GDM1 (cell line): ENCODE measurements at places on chromosomes 3 and 15.

DNA sequence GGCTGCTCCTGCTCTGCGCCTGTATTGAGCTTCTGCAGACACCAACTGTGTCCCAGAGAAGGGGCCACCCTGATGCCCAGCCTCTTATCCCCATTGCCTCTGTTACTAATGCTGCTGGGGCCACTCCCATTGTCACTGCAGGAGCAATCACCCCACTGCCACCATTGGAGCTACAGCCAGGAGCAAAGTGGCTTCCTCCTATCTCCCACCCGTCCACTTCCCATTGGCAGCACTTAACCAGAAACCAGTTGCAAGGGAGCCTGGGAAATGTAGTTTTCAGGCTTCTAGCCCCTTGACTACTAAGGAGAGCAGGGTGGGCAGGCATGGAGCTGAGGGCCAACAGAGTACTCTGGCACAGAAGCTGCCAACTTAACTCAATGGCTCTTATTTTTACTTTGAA, 55.9 kb upstream of the KLF13 start:
- DNase-seq: no peak

- no peak for DNase-seq
These were observed 101.8 kb downstream of the RPLP1 start for GRCh38 chr15:69554279-69554961.

DNA sequence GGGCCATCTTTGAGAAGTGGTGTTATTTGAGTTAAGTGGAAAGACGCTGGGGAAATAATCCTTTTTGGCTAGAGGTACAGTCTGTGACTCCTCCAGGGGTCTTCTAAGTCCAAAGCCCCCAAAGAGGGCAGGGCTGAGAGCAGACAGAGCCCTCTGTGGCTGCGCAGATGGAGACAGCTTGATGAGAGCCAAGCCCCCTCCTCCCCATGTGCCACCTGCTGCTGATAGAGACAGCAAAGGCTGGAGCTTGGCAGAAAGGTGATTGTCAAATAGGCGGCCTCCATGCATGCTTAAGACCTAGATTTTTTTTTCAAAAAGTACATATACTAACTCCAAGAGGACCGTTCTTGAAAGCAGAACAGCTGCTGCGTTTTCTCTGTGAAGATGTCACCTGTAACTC, 72.4 kb downstream of the CRYGS start:
- DNase-seq: no peak

- DNase-seq: peak; percentile 16
These were observed 51.8 kb downstream of the CHST2 start for GRCh38 chr3:143171141-143171980.

DNA sequence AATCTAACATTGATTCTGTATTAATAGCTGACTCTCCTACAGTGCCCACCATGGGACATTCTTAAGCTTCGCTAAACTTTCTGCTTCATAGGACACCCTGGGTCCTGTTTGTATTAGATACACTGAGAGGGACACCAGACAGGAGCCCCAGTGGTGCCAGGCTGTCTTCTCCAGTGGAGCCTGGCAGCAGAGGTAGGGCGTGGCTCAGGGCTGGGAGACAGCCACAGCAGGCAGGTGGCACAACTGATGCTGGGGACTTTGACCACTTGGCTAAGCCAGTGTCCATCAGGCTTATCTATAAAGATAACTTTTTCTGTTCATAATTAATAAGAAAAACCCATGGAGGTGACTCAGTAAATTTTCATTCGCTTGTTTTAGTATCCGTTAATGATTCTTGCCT, 21.8 kb downstream of the NIPA1 start:
- no peak for DNase-seq

GRCh38 chr3:124846189-124846588, 41.0 kb downstream of the ITGB5 start:
- no peak for DNase-seq

DNA sequence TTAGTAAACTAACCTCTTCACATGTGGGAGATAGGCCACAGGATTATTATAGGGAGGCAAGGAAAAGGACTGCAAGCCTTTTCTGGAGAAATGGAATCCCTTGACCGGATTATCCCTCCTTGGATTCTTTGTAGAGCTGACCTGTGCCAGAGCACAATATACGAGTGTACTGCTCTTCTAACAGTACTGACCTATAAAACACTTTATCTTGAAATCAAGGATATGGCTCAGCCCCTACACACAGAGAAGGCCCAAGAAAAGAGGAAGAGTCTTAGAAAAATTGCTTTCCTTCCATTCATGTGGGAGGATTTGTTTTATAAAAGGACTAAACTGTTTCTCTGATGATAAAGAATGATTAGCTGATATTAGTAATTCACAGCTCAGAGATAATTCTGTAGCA, 42.2 kb downstream of the DMXL2 start:
- DNase-seq: no peak

DNA sequence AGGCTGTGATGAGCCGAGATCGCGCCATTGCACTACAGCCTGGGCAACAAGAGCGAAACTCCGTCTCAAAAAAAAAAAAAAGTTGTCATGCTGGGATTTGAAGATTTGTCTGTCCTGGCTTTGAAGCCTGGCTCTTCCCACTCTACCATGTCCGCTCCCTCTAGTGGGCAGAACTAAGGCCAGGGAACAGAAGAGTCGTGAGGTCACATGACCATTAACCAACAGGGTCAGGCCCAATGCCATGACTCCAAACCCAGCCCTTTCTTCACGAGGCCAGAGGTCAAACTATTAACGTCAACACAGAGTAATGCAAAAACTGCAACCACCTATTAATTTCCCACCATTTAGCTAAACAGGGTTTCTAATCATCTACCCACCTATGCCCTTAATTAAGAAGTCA, 212.1 kb downstream of the ADAMTS17 start:
- DNase-seq: no peak

- DNase-seq: no peak
These were observed 77.4 kb downstream of the ACAP2 start for GRCh38 chr3:195365371-195365770.

GRCh38 chr3:95082191-95082590, 1019.3 kb downstream of the NSUN3 start:
- DNase-seq: no peak

- no peak for DNase-seq
These were observed 166.2 kb upstream of the SEMA6D start for GRCh38 chr15:47551079-47551478.

DNA sequence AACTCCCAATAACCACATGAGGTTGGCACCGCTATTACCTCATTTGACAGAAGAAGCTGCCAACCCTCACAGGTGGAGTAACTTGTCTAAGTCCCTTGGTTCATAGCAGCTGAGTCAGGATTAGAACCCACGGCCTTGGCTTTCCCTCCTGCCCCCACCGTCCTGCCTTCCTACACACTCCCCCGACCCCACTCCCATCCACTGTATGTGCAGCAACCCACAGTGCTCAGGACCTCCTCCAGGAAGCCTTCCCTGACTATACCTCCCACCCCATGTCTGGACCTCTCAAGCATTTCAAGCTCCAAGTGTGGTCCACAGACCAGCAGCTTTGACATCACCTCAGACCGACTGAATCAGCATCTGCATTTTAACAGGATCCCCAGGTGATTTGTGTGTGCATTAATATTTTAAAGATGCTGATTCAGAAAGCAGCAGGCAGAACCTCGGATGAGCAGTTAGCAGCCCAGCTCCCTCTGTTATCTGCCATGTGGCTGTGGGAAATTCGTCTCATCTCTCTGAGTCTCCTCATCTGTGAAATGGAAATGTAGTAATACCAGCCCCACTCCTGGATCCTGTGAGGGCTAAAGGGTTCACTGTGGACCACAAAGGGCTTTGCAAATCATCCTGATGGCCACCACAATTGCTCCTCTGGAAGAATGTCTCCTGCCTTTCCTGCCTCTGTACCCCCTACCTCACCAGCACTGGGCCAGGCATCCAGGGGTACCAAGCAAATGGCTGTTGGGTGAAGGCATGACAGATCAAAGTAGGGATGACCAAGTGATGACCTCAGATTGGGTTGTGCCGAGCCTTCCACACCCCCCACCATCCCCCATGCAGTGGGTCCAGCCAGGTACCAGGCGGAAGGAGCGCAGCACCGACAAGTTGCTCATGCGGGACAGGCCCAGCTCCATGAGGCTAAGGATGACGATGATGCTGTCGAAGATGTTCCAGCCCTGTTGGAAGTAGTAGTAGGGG, 62.7 kb downstream of the SCN5A start:
- DNase-seq: no peak

- DNase-seq: peak; percentile 43
These were observed 55.3 kb downstream of the CCDC33 start for GRCh38 chr15:74291101-74292071.

DNA sequence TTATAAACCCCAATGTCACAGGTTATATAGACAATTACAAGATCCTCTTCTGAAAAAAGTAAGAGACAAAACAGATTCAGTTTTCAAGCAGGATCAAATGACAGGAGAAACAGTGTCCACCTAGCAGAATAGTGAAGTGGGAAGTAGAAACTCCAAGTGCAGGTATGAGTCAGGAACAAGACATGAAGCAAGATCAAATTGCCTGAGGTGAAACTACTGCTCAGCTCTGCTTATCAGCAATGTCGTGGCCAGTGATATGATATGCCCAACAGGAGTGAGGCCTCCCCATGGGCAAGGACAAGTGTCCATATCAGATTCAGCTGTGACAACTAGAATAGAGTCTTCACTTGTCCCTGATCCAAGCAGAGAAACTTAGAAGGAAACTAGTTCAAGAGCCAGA, 100.0 kb downstream of the ZMAT3 start:
- no peak for DNase-seq

DNA sequence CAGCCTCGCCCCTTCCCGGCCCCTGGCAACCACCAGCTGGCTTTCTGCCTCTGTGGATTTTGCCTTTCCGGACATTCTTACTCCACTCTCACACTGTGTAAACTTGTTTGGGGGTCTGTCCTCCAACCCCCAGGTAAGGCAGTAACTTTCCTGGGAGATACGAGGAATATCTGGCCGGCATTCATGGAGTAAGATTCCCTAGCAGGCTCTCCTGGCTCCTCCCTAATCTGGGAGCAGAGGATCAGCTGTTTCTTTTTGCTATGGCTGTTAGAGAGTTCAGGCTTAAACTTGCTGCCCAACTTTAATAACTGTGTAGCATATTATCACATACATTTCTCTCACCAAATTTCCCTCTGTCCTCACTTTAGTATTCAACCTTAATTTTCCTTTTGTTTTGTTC, 64.3 kb downstream of the IGF2BP2 start:
- DNase-seq: no peak

GRCh38 chr3:1506090-1506489, 413.3 kb downstream of the CNTN6 start:
- no peak for DNase-seq

GRCh38 chr15:34810443-34811129, 15.2 kb upstream of the ACTC1 start:
- no peak for DNase-seq

- no peak for DNase-seq
These were observed 120.2 kb downstream of the EPHA3 start for GRCh38 chr3:89227634-89228033.

- no peak for DNase-seq
These were observed 11.0 kb downstream of the SCN10A start for GRCh38 chr3:38805004-38805403.
